ENCODE measurements at places on chromosomes 4 and X.

GRCh38 chr4:51867689-51868448, 24.9 kb downstream of the DCUN1D4 start:
- DNase-seq: no peak

- DNase-seq: no peak
These were observed 100.2 kb upstream of the JADE1 start for GRCh38 chr4:128709268-128709667.

DNA sequence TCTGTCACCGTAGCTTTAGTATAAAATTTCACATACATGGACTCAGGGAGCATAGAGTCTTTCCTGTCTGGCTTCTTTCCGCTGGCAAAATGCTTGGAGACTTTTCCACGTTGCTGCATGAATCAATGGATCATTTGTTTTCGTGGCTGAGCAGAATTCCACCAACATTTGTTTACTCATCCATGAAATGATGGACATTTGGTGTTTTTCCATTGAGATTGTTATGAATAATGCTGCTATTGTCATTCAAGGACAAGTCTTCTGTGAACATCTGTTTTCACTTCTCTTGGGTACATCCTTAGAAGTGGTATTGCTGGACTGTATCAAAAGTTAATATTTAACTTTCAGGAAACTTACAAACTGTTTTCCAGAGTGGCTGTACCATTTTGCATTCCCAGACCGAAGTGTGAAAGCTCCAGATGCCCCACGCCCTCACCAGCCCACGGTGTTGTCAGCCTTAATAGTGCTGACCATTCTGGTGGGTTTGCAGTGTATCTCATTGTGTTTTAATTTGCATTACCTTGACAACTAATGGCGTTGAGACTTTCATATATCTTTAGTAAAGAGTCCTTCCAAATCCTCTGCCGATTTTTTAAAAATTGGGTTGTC, 5.8 kb upstream of the TMEM271 start:
- DNase-seq: no peak

DNA sequence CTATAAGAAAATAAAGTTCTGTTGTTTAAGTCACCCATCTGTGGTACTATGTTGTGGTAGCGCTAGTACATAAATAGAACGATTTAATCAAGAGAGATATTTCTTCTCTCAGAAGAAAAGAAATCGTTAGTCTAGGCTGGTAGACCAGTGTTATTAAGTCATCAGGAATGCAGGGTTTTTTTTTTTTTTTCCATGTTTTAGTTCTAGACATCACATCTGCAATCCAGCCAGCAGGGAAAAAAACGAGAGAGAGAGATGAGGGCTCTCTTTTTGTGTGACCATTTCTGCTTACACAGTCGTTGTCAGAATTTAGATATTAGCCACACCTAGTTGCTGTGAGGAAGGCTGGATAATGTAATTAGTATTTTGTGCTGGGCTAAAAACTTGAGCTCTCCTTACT, 417.4 kb downstream of the TMA16 start:
- no peak for DNase-seq

GRCh38 chr4:102799816-102800215, 27.5 kb downstream of the UBE2D3 start:
- no peak for DNase-seq

- no peak for DNase-seq
These were observed 7.6 kb downstream of the PRIMPOL start for GRCh38 chr4:184657144-184657543.

GRCh38 chr4:142350871-142351270, 495.2 kb downstream of the INPP4B start:
- no peak for DNase-seq

GRCh38 chr4:15675356-15675755, 6.3 kb upstream of the FAM200B start:
- DNase-seq: no peak

DNA sequence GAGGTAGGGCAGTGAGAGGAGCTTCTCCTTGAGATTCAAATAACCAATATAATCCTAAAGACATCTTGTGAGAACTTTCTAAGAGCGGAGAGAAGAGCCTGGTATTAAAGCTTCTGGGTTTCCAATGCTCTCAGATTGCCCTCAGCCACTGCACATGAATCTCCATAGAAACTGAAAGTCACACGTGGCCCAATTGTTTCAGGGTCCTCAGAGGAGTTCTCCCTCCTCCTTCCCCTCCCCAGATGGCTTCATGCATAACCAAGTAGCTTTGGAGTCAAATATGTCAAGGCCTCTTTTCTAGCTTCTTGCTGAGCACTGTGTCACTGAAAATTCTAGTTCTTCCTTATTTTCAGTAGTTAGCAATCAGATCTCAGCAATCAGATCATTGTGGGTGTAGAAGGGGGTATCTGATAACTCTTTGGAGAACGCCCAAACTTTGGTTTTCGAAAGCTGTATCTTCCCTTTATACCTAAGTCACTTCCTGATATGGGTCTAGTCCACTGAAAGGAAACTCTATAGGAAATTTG, 2.2 kb downstream of the BTK start:
- no peak for DNase-seq

GRCh38 chr4:74428276-74428675, 16.7 kb upstream of the AREG start:
- DNase-seq: no peak

DNA sequence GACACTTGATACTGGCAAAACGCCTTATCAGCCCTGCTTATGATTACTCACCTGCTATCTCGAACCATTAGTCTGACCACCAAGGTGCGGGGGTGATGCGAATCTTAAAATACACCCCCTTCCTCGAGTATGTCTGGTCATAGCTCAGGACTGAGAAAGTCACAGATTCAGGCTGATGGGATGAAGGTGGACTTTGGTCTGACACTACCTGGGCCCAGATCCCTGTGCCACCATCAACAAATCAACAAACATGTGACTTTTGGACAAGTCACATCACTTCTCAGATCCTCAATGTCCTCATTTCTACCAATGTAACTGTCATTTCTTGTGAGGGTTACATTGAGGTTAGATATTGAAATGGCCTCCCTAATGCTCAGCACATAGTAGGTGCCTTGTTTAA, 9.8 kb upstream of the MSN start:
- no peak for DNase-seq

- DNase-seq: no peak
These were observed 359.6 kb upstream of the PITX2 start for GRCh38 chr4:110982486-110982885.

- peak; percentile 26 for DNase-seq
These were observed 5.2 kb upstream of the TCEANC start for GRCh38 chrX:13647709-13648212.

DNA sequence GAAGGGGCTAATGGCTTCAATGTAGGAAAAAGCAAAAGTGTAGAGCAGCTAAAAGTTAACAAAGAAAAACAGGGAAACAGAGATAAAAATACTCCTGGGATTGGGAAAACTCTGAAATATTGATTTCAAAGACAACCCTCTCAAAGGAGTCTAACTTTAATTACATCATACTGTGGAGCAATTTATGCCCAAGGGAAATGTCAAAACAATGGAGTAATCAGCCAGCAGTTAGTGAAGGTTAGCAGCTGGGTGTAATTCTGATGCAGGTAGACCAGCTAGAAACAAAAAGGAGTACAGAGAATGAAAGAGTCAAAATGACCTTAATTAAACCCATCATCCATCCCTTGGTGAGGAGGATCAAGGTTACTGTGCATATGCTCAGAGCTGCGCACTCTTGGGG, 169.0 kb downstream of the ADAM29 start:
- no peak for DNase-seq

DNA sequence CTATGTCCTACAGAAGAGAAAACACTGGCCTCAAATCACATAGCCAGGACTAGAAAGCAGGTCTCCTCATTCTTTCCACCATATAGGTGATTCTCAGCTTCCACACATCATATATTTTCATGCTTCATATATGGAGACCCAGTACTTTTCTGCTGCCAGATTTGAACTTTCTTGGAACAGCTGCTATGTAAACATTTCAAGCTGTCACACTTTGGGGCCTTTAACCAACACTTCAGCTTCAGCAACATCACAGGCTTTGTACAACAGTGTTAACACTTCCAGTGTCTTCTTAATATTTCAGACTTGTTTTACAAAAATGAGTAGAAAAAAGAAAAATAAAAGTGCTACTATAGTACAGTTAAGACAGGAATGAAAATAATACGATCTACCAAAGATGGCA, 12.6 kb downstream of the SH3RF1 start:
- DNase-seq: peak; percentile 76

- DNase-seq: no peak
These were observed 5.5 kb upstream of the NKX1-1 start for GRCh38 chr4:1411436-1412375.

DNA sequence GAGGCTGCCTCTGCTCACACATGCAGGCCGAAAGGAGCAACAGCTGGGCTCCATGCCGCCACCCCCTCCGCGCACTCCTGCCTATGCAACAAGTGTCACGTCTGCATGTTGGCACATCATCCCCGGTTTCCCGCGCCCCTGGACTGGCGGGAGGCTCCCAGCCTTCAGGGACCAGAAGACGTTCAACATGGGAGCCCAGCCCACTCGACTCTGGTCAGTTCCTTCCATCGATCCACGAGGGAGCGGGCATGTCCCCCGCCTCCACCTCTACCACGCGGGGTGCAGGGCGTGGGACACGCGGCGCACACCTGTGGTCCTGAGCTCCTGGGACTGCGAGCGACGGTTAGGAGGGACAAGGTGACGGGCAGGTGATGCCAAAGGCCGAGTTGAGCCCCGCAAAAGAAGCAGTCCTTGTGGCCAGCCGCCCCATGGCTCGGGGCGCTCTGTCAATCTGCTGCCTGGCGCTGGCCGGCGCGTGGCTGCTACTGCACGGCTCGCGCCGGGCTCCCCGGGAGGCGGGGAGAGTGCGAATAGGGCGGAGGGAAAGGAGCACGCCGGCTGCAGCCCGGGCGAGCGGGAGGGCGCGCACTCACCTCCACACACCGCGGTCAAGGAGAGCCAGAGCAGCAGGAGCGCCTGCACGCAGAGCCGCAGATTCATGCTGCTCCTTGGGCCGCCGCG, 645 bp downstream of the APLN start:
- DNase-seq: no peak

DNA sequence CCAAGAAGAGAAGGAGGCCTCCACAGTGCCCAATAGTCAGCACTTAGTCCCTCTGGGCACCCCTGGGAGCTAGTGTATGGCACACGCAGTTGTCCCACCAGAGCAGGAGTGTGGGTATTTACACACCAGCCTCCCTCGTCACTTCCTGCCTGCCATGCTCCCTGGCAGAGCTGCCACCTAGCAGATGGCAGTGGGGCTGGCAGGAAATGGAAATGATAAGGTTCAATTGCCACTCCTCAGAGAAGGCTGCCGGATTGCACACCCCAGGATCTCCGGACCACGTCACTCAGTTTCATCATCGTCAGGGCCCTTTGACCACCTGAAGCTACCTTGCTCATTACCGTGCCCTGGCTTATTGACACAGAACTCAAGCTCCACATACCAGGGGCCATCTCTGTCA, 173.3 kb upstream of the PSAPL1 start:
- DNase-seq: no peak

DNA sequence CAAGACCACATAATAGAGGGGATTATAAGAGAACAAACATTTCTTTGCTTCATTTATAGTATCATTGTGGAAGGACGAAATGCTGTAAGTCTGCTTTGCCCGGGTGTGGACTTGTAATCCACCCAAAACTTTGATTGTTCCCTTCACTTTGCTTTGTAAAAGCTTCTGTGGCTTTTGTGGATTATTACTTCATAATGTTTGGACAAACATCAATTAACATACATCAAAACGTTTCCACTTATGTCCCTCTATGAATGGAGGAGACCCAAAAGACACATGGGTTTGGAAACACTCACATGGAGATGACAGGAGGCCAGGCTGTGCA, 415.4 kb downstream of the SPRY1 start:
- no peak for DNase-seq

DNA sequence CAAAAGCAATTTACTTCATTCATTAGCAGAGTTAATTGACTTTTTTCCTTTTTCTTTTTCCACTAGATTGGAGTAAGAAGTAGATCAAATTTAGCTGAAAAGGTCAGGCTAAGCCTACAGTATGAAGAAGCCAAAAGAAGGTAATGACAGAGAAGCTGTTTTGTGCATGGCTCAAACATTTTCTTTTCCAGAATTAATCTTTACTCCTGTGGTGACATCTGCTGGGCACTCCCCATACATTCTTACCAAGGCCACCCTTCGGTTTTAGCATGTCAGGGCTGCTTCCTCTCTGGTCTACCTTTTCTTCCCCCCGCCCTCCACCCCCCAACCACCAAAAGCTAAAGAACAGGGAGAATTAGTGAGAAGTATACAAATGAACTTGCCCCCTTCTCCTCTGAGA, 70.2 kb downstream of the CLDN22 start:
- peak; percentile 6 for DNase-seq

- no peak for DNase-seq
These were observed 187.2 kb downstream of the RAB28 start for GRCh38 chr4:13296986-13297385.

DNA sequence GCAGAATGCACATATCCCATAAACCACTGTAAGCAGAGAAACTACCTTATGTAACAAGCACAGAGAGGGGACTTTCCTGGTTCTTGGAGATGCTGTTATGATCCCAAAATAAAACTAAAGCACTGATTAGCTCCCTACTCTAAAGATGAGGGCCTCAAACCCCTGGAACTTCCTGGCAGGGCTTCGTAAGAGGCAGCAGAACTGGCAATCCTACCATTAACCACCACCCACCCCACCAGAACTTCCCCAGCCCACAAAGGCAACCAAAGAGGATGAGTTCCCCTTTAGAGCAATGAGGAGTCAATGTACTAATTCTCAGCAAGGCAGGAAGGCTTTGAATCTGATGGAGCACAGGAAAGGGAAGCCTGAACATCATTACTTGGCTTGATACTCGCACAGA, 436.5 kb upstream of the FRG1 start:
- DNase-seq: no peak

DNA sequence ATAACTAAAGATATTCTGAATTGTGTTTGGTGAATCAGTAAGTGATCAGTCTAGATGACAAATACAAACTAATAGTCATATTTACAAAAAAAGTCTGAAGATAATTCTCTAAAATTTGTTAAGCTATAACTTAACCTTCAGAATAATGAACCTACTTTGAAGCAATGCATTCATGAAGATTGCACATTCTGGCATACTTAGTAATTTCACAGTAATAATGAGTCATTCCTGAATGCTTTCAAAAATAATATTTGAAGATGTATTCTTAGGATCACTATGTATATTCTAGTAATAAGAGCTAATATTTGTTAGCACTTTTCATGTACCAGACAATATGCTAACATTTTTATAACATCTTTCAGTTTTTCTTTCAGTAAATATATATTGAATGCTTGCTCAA, 756.7 kb upstream of the SLIT2 start:
- DNase-seq: no peak

DNA sequence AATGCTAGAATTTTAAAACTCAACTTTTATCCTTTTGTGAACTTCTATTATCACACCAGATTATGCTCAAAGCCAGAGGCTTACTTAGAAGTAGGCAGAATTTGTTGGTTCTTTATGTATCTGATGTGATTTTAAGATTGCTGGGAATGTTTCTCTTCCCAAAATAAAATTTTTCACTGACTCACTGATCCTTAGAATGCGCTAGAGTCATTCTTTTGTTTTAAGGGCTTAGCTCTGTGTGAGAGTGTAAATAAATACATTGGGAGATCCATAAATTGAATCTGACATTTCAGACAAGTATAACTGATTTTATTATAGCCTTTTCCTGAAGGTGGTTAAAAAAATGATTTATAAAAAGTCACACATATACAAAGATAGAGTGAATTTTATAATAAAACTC, 101.3 kb downstream of the LARP1B start:
- DNase-seq: no peak

- DNase-seq: no peak
These were observed 56.0 kb downstream of the ACOX3 start for GRCh38 chr4:8384397-8385060.

GRCh38 chr4:24988776-24989175, 42.0 kb downstream of the LGI2 start:
- no peak for DNase-seq
